ENCODE measurements at places on chromosomes 12 and 14.

DNA sequence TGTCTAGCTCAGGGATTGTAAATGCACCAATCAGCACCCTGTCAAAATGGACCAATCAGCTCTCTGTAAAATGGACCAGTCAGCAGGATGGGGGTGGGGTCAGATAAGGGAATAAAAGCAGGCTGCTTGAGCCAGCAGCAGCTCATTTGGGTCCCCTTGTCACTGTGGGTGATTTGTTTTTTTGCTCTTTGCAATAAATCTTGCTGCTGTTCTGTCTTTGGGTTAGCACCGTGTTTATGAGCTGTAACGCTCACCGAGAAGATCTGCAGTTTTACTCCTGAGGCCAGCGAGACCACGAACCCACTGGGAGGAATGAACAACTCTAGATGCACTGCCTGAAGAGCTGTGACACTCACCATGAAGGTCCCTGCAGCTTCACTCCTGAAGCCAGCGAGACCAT lies 134.1 kb upstream of the LMNTD1 start:
- no peak for DNase-seq

GRCh38 chr12:121653999-121654398 lies 15.5 kb downstream of the MORN3 start:
- no peak for DNase-seq

DNA sequence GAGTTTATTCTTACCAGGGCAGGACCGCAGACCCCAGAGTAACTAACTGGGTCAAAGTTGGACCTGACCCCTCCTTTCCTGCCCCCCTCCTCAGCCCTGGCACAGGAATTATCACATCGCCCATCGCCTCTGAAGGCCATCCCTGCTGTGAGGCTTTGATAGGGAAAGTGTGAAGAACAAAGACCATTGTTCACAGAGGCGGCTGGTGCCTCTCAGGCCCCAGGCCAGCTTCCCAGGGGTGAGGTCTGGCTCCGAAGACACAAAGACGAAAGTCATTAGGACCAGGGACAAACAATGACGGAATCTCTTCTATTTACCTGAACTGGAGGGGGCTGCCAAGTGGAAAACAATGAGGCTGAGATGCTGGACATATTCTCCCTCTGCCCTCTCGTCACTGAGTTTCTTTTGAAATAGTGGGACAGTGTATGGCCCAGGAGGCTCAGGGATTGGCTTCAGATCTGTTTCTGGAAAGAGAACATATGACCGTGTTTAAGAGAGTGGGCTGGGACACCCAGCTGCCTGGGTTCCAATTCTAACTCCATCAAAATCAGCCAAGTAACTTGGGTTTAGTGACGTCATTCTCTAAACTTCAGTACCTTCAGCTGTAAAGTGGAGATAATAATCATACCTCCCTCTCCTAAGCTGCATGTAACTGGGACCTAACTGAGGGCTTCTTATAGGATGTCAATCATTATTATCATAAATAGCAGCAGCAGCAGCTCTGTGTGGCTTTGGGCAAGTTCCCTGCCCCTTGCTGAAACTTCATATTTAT lies 769.4 kb downstream of the MED13L start:
- DNase-seq: peak; percentile 95

GRCh38 chr12:112170376-112170775 lies 45.0 kb downstream of the TRAFD1 start:
- no peak for DNase-seq

DNA sequence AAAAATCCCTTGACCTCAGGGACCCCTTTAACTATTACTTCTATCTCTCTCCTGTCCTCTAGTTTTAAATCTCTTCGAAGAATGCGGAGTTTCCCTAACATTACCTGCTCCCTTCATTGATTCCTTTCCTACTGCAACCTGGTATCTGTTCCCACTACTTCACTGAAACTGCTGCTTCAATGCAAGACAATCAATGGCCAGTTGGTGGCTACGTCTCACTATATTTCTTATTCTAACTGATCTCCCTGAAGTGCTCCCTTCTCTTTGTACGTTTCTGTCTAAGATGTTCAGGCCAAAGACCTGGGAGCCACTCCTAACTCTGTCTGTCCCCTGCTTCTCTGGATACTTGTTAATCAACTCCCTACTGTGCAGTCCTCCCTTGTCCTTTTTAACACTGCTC lies 10.3 kb upstream of the KCNA1 start:
- DNase-seq: no peak
